ENCODE measurements at places on chromosomes 6 and 20. TPM values are rescaled to one million over a fixed set of nuclear protein-coding genes. Genes with fewer than 3 reads are reported as not detected.

The SLC18B1 gene
- total RNA-seq: 5.6 TPM

GRCh38 chr20:11467436-11467835 lies 450.3 kb upstream of the BTBD3 start:
- no peak overlapping the region for H3K27ac ChIP-seq
- no peaks in the 10 kb centered on the region for H3K4me1 ChIP-seq
- no peaks in the 10 kb centered on the region for H3K27me3 ChIP-seq
- H3K36me3 ChIP-seq: peaks cover 7% of the 10 kb centered on the region

- no peak overlapping the region for H3K4me3 ChIP-seq
- no peaks in the 10 kb centered on the region for H3K36me3 ChIP-seq
- H3K27me3 ChIP-seq: peaks cover 21% of the 10 kb centered on the region
- H3K27ac ChIP-seq: no peak overlapping the region
- DNase-seq: no peak
- H3K4me1 ChIP-seq: no peaks in the 10 kb centered on the region
Measured at GRCh38 chr6:41648921-41649320, 10.7 kb downstream of the MDFI start.

DNA sequence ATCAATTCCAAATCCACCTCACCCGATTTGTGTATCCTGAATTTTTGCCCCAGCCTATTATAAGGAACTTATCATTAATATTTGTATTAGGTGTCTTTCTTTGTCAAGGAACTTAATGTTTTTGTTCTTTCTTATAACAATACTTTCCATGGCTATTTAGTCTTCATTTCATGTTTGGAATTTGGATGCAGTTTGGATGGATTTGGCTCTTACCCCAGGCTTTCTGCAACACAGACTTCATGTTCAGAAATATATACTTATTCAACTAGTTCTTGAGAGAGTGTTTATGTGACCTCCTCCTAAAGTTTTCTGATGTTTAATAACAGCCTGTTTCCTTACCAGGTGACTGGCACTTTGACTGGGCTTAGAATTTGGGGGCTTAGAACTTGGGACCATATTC lies 35.9 kb upstream of the TOX2 start:
- H3K4me1 ChIP-seq: no peaks in the 10 kb centered on the region
- DNase-seq: no peak
- no peak overlapping the region for H3K27ac ChIP-seq
- peaks cover 43% of the 10 kb centered on the region for H3K27me3 ChIP-seq
- H3K4me3 ChIP-seq: no peak overlapping the region
